ENCODE measurements at places on chromosomes 6 and 20.

DNA sequence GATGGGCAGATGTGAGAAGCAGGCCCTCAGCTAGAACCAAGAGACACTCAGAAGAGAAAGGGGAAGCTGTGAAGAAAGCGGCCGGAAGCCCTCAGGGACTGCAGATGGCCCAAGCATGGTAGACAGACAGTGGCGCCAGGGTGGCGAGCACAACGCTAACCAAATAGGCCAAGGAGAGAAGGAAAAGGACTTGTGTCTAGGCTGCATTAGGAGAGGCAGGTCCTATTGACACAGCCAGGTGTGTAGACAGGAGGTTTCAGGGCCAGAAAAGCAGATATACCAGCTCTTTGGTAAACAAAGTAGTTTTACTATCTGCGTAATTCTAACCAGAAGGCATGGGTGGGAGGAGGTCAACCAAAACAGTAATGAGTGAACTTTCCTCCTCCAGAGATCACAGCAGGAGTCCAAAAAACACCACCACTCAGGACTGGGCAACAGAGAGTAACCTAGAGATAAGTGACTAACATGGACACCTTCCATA lies 15.8 kb upstream of the MAP7 start:
- DNase-seq = no peak

DNA sequence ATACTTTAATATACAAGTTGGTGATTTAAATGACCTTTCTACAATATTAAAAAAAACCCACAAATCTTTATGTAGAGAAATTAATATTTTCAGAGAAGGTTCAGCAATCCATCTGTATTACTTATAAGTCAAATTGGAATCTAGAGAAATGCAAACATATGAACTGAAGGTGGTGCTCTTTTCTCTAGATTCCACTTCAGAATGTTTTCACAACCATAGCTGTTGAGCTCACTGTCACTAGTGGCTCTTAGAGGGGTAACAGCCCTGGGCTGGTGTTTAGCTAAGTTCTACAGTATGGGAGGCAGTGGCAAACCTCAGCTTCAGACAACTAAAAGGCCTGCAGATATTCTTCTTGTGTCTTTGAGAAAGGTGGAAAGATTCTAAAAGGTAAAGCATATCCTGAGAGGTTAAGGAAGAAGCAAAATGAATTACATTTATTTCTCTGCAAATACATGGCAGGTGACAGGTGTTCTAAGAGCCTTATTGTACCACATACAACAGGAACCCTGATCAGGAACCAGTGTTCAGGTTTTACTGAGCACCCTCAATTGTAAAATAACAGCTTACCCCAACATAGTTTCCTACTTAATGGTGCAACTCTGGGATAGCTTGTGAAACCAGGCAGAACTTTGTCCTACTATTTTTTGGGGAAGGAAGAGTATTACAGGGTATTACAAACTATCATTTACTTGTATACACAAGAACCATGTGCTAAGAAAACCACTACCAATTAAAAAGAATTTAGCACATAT lies 56.6 kb upstream of the SAMHD1 start:
- no peak for DNase-seq

GRCh38 chr20:18624948-18625347 lies 37.1 kb downstream of the DTD1 start:
- DNase-seq = no peak

DNA sequence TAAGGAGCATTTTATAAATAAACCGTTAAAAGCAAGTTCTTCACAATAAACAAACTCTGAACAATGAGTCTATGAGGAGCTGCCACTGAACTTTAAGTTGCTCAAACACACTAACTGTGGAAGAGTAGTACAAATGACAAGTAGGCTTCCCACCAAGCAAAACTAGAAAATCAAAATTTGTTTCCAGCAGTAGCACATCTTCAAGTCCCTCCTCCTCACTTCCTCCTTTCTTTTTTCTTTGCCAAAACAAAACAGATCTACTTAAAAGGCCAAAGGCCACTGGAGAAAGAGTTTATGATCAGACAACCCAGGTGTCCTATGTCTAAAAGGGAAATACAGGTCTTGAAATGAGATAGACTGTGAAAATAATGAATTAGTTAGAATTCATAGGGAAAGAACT lies 17.1 kb upstream of the FAM135A start:
- DNase-seq = no peak

All from T-helper 17 cell (primary cell).